ENCODE measurements at places on chromosomes 5 and 9.
A peak's percentile ranks its signal among the peaks of the same experiment; 100 is the strongest.

GRCh38 chr9:87059772-87060171, 112.5 kb upstream of the GAS1 start:
- no peak for DNase-seq

DNA sequence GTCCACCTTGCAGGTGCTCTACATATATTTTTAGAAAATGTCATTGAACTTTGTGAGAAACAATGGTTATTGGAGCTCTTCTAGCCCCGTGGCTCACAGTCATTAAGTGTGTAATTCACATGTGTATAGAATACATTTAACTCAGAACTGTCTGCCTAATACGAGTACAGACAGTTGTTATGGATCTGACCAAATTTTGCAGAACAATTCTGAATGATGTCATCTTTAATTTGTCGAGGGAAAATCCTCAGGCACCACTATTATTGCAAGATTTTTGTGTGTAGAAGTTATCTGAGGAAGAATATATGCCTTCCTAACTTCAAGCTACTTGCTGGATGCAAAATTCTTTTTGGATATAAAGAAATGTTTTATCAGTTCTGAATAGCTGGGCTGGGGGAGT, 216.9 kb downstream of the CD180 start:
- DNase-seq, result no peak

DNA sequence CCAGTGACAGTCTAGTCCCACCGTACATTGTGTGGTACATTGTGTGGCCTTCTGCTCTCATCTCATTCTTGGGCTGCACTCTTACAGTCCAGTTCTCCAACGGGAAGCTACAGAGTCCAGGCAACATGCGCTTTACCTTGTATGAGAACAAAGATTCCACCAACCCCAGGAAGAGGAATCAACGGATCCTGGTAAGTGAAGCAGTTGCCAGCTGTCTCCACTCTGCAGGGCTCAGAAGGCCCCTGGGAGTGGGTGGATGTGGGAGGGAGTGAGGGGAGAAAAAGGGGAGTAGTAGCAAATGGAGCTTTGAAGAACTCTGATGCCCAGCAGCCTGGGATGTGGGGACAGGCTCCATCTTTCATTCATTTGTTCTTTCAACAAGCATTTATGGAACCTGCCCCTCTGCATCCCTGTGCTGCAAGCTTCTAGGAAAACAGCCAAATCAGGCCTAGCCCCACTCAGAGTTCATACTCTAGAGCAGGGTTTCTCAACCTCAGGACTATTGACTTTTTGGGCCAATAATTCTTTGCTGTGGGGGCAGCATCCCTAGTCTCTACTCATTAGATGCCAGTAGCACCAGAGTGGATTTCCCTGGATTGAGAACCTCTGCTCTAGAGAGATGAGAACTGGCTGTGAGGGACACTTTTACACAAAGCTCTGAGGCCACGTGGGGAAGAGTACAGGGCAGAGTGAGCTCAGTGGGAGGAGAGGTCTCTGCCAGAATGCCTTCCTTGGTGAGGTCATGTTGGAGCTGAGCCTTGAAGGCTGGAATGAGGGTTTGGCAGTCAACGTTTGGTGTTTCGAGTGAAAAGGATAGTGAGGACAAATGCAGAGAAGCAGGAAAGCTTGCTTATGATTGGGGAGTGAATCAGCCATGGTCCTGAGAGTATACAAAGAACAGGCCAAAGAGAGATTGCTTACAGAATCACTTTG, 1.1 kb downstream of the POLR1E start:
- DNase-seq, result peak; percentile 72

GRCh38 chr9:132948482-132949050, 4.2 kb upstream of the TSC1 start:
- no peak for DNase-seq

- no peak for DNase-seq
Measured at GRCh38 chr9:130535818-130536521, 43.4 kb upstream of the FUBP3 start.

DNA sequence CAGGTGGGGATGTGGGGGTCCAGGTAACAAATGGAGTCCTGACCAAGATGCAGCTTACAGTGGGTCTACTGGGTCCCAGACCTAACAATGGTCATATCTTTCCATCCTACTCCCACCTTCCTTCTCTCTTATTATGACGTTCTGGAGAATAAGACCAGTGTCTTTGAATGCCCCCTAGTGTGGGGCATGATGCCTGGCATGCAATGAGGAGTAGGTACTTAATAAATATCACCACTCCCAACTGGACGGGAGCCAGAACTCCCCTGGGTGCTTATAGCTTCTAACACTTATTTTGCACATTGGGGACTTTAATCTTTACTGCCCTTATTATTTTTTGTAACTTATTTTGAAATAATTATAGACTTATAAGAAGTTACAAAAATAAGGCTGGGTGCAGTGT, 98.2 kb downstream of the NDFIP1 start:
- no peak for DNase-seq

- DNase-seq, result peak; percentile 9
Measured at GRCh38 chr5:6328173-6328572, 50.2 kb downstream of the MED10 start.

GRCh38 chr5:133290669-133291240, 238.9 kb downstream of the HSPA4 start:
- no peak for DNase-seq

DNA sequence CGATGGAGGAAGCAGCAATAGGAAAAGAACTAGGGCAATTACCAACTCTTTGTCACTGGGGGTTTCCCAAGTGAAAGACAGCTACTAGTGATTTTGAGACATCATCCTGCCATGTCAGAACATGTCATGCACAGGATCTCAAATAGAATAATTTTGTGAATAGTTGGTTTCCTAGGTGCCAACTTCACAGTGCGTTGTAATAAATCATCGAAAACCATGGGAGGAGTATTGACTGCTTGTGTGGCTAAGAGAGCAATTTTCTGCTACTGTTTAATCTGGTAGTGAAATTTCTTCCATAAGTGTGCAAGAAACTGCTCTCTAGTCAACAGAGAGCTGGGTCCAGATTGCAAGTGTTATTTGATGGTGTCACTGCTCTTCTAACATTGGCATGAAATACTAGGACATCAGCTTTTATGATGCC, 168.6 kb downstream of the NNT start:
- no peak for DNase-seq

DNA sequence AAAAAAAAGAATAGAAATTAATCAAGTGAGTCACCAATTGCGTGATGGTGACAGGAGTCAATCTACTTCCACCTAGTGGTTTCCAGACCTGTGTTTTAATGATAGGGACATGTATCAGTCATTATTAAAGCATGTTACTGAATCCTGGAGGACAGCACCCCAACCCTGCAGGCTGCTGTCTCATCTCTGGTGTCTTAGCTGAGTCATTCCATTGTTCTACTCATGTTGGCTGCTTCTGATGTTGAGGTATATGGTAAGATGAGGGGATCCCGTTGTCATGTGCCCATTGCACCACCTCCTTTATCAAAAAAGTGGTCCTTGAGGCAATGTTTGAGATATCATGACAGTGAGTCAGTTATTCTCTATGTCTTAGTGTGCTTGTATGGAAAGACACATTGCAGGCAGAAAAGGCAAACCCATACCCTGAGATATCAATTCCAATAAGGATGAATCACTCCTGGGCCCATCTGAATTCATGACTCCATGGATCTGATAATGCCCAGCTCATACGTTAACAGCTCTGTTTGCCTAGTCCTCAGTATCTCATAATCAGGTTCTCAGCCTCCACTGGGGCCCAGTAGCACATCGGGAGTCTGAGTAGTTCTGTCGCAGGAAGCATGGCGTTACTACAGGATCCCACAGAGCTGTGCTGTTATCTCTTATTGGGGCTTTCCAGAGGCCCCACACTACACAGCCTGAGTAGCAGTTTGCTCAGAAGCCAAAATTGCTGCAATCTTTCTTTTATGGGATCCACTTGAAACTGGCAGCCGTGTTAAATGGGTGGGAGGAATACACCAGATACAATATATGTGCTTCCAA, 31.2 kb downstream of the HMGCS1 start:
- DNase-seq, result no peak

- no peak for DNase-seq
Measured at GRCh38 chr5:37951946-37952721, 112.3 kb upstream of the GDNF start.

GRCh38 chr5:133581918-133582317, 30.4 kb downstream of the FSTL4 start:
- DNase-seq, result no peak

GRCh38 chr5:159393854-159394274, 63.6 kb upstream of the IL12B start:
- DNase-seq, result no peak

DNA sequence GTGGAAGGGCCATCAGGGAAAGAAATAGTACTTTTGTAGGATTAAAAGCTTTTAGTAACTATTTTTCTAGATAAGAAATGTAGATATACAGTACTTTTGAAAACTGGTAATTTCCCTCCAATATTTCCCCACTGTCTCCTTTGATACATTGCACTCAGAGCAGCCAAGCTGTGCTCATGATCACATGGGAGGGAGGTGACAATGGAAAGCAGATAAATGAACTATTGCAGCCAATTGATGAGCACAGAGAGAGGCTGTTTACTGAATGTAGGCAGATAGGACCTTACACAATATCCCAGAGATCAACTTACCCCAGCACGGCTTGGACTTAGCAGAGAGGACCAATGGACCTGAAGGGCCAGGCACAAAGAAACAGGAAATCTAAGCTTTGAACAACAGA, 178.0 kb upstream of the NREP start:
- DNase-seq, result no peak

- DNase-seq, result no peak
Measured at GRCh38 chr5:179805529-179806249, 977 bp downstream of the MGAT4B start.

DNA sequence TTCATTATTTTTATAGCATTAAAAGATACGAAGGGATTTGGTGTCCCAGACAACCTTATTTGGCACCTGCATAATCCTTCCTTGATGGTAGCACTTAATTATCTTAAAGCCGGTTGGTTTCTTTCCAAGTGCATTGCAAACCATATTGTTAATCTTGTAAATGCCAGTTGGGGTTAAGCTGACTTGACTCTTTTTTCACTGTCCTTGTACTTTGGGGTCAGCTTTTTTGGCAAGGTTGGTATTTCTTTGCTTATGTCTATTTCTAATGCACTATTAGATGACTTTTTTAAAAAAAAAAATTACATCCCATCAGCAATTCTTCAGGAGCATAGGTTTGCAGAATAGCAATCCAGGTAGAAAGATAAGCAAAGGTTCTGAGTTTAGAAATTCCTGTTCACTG, 466.8 kb upstream of the TLE4 start:
- DNase-seq, result no peak

- no peak for DNase-seq
Measured at GRCh38 chr9:108443019-108443633, 412.7 kb downstream of the ACTL7B start.

GRCh38 chr5:126354012-126354857, 69.0 kb upstream of the GRAMD2B start:
- DNase-seq, result peak; percentile 67

GRCh38 chr9:84748112-84748511, 78.6 kb downstream of the NTRK2 start:
- no peak for DNase-seq
